ENCODE measurements at places on chromosomes 6 and 20.
A peak's percentile ranks its signal among the peaks of the same experiment; 100 is the strongest.

- DNase-seq = peak; percentile 81
Measured at GRCh38 chr6:26158581-26159356, 71.5 kb downstream of the HFE start.

GRCh38 chr20:35269055-35269781 lies 8.7 kb downstream of the MMP24OS start:
- peak; percentile 57 for DNase-seq

- peak; percentile 56 for DNase-seq
Measured at GRCh38 chr6:2900821-2901644, 2.1 kb downstream of the SERPINB9 start.

- no peak for DNase-seq
Measured at GRCh38 chr6:110485491-110485890, 9.1 kb upstream of the SLC22A16 start.

DNA sequence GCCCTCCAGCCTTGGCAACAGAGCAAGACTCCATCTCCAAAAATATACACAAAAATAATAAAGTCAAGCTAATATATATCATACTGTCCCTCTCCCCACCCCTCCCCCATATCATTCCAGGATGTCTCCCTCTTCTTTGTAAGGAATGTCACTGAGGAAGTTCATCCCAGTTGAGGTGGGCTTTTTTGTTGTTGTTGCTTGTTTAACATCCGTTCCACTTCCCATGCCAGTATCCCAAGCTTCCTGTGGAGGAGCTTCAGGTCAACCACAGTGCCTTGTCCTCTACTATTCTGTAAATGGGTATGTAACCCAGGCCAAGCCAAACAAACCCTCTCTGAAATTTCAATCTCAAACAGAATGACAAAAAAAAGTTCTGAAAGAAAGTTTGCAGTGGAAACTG lies 19.0 kb upstream of the PTPN1 start:
- no peak for DNase-seq

DNA sequence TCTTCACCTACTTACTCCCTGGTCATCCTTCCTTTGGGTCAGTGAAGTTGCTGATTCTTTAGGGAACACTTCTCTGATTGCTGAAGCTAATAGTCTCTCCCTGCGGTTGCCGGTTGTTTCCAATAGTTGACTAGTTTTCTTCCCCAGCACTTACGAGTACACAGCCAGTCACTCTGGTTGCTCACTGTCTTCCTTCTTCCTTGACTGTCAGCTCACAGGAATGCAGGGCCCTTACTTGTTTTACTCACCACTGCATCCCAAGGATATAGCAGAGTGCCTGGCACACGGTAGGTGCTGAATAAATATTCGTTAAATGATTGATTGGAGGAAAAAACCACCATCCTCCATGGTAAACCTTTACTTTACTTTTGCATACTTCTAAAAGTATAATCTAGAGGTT lies 345.0 kb downstream of the QKI start:
- DNase-seq = no peak

DNA sequence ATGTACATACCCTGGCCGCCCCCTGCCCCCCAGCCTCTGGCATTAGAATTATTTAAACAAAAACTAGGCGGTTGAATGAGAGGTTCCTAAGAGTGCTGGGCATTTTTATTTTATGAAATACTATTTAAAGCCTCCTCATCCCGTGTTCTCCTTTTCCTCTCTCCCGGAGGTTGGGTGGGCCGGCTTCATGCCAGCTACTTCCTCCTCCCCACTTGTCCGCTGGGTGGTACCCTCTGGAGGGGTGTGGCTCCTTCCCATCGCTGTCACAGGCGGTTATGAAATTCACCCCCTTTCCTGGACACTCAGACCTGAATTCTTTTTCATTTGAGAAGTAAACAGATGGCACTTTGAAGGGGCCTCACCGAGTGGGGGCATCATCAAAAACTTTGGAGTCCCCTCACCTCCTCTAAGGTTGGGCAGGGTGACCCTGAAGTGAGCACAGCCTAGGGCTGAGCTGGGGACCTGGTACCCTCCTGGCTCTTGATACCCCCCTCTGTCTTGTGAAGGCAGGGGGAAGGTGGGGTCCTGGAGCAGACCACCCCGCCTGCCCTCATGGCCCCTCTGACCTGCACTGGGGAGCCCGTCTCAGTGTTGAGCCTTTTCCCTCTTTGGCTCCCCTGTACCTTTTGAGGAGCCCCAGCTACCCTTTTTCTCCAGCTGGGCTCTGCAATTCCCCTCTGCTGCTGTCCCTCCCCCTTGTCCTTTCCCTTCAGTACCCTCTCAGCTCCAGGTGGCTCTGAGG lies 7.6 kb downstream of the CDKN1A start:
- DNase-seq = no peak

GRCh38 chr6:122405417-122405816 lies 6.0 kb downstream of the HSF2 start:
- DNase-seq = no peak

- no peak for DNase-seq
Measured at GRCh38 chr6:5763871-5764270, 242.9 kb downstream of the NRN1 start.

DNA sequence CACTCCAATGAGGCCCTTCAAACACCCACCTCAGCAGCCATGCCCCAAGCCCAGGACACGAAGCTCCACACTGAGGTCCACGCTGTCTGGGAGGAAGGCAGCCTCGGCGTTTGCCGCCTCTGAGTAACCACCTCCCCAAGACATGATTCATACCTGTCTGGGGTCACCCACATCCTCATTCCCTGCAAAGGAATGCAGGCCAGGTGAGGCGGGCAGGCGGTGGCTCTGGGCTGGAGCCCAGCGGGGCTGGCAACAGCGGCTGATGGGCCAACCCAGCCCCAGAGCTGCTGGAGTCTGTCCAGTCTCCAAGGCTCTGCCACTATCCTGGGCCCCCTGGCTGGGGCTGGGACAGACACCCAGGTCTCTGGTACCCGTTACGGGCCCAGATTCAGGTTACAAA lies 14.8 kb downstream of the PMEPA1 start:
- no peak for DNase-seq

DNA sequence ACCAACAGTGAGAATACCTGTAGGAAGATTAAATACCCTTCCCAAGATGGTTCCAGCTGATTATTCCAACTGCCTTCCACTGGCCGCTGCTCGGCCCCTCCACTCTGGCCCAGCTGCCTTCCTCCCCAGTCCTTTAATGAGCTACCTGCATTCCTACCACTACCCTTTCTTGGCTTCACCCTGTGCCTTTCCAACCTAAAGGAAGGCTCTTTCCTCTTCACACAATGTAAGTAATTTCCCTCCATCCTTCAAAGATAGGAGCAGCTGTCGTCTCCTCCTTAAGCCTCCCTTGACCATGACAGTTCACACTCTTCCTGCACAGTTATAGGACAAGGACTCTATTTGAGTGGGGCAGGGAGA lies 16.2 kb upstream of the SNX9 start:
- DNase-seq = no peak

DNA sequence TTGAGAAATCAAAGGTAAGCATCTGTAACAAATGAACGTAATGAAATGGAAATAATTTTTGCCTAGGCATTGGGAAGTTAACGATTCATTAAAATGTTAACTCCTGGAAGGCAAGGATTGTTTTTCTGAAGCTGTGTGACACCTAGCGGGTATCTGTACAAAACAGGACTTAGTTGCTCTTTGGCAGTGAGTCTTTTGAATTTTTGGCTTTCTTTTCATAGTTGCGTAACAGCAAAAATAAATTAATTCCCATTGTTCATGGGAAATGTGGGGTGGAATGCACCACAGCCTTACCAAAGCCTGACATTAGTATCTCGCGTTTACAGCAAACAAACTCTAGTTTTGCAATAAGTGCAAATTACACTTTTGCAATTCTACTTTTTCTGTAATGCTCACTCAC lies 92.7 kb upstream of the DTNBP1 start:
- DNase-seq = no peak

DNA sequence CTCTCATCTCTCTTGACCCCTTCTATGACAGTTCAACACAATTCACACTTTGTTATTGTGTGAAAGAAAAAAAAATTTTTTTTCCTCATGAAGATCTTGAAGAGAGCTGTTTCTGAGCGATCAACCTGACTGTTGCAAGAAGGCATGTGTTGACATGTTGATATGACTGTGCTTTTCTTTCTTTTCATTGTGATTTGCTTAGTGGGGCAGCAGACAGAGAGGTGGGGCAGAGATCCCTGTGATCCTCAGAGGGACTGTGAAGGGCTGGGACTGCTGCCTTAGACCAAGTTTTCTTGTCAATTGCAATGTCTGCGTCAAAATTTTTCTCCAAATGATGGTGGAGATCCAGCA lies 70.8 kb upstream of the IYD start:
- DNase-seq = no peak

DNA sequence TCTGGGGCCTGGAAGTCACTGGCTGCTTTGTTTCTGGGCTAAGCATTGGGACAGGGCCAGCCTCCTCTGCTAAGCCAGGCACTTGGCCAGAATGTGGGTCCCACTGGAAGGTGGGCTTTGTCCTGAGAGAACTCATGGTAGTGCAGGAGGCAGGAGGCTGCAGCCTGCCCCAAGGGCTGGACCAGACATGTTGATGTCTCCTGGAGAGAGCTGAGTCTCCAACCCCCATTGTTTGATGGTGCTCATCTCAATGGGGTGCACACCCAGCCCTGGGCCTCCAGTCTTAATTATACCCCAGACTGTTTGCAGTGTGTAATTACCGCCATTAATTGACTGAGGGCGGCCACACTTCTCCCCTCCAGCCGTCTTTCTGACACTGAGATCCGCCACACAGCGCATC lies 220.5 kb upstream of the PMEPA1 start:
- no peak for DNase-seq

- no peak for DNase-seq
Measured at GRCh38 chr6:8858854-8859331, 423.5 kb upstream of the SLC35B3 start.

DNA sequence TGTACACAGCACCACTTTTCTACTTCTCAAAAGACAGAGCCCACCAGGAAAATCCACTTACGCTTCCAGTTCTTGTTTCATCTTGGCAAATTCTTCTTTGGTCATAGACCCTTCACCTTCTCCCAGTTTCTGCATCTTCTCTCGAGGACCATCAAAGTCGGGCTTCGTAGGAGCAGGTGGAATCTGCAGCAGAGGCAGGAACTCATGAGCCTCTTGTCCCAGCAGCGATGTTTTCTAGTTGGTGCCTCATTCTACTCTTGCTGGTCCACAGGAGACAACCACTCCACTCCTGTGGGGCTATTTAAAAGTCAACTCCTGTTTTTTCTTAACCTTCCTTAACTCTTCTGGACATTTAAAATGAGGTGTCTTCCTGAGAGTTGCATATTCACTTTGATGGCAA lies 14.7 kb downstream of the SNX5 start:
- no peak for DNase-seq

DNA sequence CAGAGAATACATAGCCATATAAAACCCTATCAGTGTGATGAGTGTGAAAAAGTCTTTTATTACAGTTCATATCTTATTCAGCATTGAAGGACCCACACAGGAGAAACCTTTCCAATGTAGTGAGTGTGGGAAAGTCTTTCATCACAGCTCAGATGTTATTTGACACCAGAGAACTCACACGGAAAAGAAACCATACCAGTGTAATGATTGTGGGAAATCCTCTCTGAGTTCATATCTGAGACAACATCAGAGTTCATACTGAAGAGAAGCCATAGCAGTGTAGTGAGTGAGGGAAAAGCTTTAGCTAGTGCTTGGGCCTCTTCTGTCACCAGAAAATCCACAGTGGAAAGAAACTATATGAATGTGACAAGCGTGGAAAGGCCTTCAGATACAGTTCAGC lies 8.6 kb upstream of the ZSCAN16 start:
- no peak for DNase-seq

GRCh38 chr6:46279874-46280273 lies 109.1 kb upstream of the ENPP5 start:
- no peak for DNase-seq

GRCh38 chr20:45904583-45905504 lies 7.1 kb downstream of the PLTP start:
- no peak for DNase-seq

- DNase-seq = no peak
Measured at GRCh38 chr20:7147220-7147601, 379.7 kb downstream of the BMP2 start.

- DNase-seq = no peak
Measured at GRCh38 chr6:127462376-127462775, 3.2 kb upstream of the KIAA0408 start.

DNA sequence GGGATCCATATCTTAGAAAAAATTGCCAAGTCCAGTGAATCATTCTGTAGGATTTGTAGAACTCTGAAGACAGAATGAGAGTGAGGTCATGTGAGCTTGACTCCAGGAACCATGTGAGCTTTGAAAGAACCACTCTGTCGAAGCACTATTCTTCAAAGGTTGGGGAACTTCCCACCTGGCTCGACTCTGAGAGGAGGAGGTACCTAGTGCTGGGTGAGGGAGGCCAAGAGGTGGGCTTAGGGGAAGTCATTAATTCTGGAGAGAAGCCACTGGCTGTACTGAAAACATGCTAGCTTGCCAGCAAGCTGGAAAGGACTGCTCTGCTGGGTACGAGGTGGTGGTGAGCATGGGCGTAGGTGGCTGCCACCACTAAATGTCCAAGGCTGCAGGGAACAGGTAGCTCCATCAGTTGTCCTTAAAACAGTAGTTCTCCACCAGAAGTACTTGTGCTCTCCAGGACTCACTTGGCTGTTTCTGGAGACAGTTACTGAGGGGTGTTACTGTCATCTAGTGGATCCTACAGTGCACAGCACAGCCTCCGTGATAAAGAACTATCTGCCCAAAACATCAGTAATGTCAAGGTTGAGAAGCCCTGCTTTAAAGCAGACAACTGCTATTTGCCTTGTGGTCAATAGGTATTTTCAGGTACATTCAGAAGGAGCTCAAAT lies 34.7 kb upstream of the SYNJ2 start:
- DNase-seq = no peak

DNA sequence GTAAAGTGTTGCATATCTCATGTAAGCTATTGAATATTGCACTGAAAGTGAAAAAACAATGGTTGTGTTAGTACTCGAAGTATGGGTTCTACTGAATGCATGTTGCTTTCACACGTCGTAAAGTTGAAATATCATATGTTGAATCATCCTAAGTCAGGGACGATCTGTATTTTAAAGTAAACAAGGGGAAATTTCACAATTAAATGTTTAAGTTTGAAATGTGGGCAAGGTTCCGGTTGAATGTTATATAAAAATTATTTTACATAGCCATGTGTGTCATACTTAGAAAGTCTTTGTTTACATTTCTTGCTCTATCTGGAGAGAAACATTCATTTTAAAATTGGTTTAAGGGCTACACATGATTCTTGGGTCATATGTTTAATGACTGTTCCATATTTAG lies 76.8 kb downstream of the AKAP7 start:
- no peak for DNase-seq

GRCh38 chr6:47179286-47179685 lies 130.4 kb downstream of the TNFRSF21 start:
- DNase-seq = no peak

GRCh38 chr6:46305833-46306232 lies 135.1 kb upstream of the ENPP5 start:
- no peak for DNase-seq
